Naive thymus-derived CD4-positive, alpha-beta T cell (primary cell): ENCODE measurements at places on chromosomes 6 and 20.
A peak's percentile ranks its signal among the peaks of the same experiment; 100 is the strongest.

DNA sequence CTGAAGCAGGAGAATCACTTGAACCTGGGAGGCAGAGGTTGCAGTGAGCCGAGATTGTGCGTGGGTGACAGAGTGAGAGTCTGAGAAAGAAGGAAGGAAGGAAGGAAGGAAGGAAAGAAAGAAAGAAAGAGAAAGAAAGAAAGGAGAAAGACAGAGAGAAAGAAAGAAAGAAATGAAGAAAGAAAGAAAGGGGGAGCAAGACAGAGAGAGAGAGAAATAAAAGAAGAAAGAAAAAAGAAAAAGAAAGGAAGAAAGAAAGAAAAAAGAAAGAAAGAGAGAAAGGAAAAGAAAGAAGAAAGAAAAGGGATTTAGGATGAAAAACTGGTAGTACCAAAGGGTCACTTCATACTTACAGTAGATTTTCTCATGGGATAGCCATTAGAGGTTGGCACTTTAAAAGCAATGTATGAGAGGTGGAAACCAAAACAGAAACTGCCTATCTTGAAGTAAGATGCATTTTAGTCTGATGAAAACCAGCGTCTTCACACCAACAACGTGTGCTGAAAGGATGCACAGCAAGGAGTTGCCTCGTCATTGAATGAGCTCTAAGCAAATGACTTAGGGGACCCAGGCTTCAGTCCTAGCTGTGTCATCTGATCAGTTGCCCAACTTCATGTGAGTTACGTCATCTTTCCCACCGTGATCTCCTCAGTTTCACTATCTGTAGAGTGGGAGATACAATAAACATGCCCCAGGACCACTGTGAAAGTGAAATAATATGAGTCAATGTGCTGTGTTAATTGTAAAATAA, 133.9 kb upstream of the NEDD9 start:
- no peak for DNase-seq

DNA sequence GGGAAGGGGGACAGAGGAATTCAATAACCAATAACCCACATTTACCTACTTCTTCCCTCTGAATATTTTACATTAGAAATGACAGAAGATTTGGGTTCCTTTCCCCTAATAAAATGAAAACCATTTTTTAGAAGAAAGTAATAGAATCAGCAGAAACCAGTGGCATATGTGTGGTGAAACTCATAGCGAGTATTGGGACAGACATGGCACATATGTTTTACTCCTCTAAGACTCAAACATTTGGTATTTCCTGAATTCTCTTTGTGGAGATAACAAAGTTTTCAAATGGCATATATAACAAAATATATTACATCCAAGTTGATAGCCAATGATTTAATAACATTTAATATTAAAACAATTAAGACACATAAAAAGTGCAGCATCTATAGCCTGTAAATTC, 12.9 kb upstream of the BEND3 start:
- DNase-seq: no peak

- no peak for DNase-seq
Measured at GRCh38 chr6:167898673-167899311, 72.1 kb downstream of the AFDN start.

- no peak for DNase-seq
Measured at GRCh38 chr6:78199044-78199443, 546.2 kb downstream of the MEI4 start.

- no peak for DNase-seq
Measured at GRCh38 chr6:77466451-77467437, 3.5 kb upstream of the HTR1B start.

DNA sequence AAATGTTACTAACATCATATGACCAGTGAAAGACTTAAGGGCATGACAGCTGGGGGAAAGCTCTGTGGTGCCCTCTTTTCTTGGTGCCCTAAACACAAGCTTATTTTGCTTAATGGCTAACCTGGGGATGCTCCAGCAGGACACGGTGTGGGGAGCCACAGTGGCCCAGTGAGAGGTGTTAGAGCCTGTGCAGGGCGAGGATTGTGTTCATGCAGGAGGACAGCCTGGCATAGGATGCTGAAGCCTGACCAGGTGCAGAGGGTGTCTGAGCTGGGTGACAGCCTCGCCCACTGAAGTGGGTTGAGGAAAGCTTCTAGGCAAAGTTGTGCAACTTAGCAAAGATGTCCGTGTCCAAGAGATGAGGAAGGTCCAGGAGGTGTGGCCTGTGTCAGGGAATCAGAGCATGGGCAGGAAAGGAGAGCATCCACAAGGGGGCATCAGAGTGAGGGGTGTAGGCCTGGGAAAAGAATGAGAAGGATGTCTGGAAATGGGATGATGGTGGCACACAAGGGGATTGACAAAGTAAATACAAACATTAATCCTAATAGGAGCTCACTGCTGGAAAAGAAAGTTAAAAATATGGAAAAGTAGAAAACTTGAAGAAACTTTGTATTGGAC, 33.9 kb downstream of the SLC17A4 start:
- no peak for DNase-seq

- no peak for DNase-seq
Measured at GRCh38 chr6:31640612-31641011, 11.8 kb downstream of the BAG6 start.

DNA sequence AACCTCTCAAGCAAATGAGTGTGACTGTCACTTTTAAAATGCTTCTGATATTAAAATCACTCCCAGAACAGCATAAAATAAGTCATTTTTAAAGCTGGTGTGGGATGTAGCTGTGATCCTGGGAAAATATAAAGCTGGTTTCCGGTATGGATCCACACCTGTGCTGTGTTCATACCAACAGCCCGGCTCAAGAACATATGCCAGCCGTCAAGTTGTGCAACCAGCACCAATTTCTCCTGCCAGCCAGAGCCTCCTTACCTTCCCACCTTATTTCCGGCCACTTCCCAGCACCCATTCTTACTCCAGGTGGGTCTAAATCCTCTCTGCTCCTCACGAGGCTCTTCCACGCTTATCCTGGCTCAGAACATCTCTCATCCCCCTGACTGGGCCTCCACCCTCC, 50.9 kb upstream of the RPS6KA2 start:
- no peak for DNase-seq

DNA sequence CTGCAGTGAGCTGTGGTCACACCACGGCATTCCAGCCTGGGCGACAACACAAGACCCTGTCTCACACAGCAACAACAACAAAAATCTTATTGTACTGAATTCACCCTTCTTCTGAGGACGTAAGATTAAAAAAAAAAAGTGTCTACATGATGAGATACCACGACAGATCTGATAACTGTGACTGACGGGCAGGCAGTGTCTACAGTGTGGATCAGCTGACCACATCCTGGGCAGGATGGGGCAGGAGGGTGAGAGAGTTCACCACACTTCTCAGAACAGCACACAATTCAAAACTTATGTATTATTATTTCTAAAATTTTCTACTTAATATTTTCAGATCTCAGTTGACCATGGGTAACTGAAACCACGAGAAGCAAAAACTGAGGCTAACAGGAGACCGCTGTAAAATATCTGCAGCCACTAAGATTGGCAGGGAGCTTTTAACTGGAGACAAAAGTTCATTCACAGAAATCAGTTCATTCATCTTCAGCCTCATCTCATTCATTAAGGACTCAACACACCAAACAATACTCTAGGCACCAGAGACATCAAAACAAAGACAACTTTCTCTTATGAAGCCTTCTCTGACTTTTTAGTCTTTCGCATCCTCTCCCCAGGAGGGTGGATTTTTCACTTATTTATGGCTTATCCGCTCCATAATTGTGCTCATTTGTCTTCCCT, 15.7 kb upstream of the NHSL1 start:
- DNase-seq: no peak

DNA sequence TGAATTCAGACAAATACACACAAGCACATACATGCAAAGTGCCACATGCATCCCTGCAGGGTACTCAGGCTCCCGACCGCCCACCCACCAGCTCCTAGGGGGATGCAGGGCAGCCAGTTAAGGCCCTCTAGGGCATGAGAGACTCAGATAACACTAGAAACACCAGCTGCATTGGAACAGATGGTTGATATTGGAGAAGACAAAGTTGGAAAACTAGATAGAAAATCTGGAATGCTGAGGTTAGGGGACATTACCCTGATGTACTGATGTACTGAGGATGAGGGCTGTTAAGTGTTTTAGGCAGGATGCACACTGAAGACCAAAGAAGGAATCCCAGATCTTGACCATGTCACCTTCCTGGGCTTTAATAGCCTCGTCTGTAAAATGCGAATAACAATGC, 134.6 kb upstream of the ECI2 start:
- DNase-seq: no peak

DNA sequence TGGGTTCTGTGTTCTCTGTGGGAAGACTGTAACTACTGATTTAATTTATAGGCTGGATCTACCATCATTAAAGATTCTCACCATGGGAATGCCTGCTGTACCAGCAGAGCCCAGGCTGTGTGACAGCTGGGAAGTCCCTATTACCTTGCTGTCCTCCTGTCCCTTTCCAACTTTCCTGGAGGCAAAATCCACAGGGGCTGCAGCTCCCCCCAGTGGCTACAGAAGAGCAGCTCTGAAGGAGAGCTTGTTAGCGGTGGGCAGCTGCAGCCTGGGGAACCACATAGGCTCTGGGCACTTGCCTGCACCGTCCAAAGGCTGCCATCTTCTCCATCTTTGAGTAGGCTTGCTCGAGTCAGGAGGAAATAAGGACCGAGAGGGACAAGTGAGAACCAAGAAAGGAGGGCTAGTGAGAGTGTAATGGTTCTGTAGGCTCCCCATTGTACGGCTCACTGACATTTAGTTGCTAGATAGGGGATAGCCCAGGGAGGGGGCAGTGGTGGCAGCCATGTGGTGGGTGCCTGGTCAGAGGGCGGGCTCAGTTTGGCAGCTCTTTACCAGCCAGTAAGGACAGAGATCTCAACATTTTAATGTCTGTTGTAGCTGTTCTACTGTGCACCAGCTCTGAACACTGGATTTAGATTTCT, 155.1 kb upstream of the MLIP start:
- DNase-seq: no peak

DNA sequence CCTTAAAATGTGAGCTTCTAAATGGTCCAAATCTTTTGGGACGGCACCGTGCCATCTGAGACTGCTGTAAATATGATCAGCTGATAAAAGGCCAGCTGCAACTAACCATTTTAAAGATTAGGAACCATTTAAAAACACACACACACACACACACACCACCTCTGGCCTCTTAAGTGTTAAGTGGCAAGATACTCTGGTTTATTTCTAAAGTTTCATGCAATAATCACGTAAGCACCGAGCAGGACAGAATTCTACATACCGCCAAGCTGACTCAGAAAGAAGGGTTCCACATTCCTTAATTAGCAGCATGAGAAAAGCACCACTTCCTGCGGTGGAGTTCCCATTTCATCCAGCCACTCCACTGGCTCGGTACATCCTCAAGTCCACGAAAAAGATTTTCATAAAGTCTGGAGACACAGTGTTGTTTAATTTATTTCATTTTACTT, 17.8 kb upstream of the ZNF217 start:
- no peak for DNase-seq

- no peak for DNase-seq
Measured at GRCh38 chr6:83613378-83613777, 95.5 kb downstream of the SNAP91 start.

GRCh38 chr6:45605971-45606370, 228.2 kb upstream of the SUPT3H start:
- DNase-seq: no peak

- DNase-seq: no peak
Measured at GRCh38 chr6:16651871-16652270, 109.4 kb downstream of the ATXN1 start.

DNA sequence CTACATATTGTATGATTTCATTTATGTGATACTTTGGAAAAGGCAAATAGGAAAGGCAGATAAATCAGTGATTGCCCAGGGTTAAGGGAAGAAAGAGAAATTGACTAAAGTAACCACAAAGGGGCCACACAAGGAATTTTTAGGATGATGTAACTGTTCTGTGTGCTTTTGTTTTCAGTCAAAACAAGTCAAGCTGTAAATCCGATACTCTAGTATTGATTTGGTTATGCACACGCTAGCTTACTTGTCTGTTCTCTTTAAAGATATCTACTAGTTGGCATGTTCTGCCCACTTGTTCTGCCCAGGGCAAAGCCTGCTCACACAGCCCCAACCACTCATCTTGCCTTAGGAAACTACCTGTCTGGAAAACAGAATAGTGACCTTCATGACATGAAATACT, 6.4 kb downstream of the FBXL4 start:
- no peak for DNase-seq

GRCh38 chr6:148382861-148383260, 40.2 kb downstream of the SASH1 start:
- DNase-seq: no peak

DNA sequence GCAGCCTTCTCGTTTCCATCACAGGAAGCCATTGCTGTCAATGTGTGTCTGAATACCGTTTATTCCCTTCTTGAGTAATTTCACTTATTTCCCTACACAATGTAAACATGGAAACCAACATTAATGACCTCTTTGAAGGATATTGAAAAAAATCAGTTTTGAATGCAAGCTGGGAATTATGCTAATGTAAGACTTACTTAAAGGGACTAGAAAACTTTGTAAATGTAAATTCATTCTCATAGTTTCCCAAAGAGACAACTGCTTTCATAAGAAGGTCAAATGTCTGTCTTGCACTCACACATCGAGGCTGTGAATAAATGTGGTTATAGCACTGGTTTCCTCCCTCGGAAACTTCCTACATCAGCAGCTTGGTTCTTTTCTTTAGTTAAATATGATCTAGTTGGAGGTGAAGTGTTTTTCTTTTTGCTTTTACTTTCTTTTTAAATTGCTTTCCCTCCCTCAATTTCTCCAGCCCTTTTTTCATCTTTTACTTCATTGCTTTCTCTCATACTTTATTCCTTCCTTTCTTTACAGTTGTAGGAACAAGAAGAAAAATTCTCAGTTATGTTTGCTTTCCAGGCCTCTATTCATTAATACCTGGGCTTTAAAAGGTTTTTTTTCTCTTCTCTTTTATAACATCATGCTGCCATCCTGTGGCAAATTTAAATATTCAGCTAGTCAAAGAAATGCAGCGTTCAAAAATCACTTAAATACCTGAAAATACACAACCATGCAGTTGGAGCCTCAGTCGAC, 108.3 kb downstream of the TNFAIP3 start:
- DNase-seq: peak; percentile 60

DNA sequence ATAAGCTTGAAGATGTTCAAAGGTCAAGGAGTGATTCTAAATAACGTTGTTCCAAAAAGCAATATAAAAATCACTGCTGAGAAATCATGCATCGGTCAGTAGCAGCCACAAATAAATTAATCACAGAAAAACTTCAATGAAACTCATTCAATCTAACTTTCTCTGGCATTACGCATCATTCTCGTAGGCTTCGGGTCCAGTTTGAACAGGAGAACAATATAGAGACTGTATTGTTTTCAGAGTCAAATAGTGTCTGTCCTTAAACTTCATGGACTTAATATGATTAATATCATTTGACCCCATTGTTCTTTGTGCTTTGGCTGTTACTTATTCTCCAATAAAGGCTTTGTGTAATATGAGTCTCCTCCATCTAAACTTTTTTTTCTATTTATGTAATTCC, 200.4 kb downstream of the C6orf118 start:
- no peak for DNase-seq

GRCh38 chr6:13407709-13408695, 79.4 kb downstream of the GFOD1 start:
- no peak for DNase-seq

GRCh38 chr6:43129434-43130194, 41.5 kb upstream of the SRF start:
- peak; percentile 10 for DNase-seq
